ENCODE measurements at places on chromosomes 2 and 18. TPM values are rescaled to one million over a fixed set of nuclear protein-coding genes. Genes with fewer than 3 reads are reported as not detected.

- no peak for DNase-seq
These were observed 141.7 kb downstream of the ARL4C start for GRCh38 chr2:234355021-234355720.

DNA sequence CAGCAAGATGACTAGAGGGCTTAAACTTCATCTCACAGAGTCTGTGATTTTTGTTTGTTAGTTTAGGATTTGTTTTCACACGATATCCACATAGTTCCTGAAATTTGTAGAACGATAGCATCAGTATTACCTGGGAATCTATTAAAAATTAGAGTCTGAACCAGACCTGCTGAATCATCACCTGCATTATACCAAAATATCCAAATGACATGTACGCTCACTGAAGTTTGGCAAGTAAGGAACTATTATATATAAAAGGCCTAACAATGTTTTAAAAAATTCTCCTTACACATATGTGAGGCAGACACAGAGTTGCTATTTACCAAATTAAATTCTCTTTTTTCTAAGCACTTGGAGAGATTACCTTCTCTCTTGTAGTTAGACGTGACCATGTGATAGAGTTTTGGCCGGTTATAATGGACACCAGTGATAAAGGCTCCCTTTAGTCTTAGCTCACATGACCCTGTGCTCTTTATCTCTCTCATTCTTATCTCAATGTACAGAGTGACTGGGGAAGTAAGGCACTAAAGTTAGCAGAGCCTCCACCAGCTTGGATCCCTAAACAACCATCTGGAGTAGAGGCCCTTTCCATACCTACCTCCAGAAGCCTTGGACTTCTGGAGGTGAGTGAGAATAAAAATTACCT, 363.1 kb downstream of the DSC3 start:
- DNase-seq, result no peak

Gene AAMP
- 40.2 TPM for total RNA-seq

Gene SLC23A3
- 0.36 TPM for total RNA-seq
